ENCODE measurements at places on chromosomes 16 and 17.

- no peak for DNase-seq
These were observed 40.6 kb downstream of the CCT6B start for GRCh38 chr17:34920676-34921075.

- no peak for DNase-seq
These were observed 103.0 kb downstream of the ZFHX3 start for GRCh38 chr16:72944757-72945485.

DNA sequence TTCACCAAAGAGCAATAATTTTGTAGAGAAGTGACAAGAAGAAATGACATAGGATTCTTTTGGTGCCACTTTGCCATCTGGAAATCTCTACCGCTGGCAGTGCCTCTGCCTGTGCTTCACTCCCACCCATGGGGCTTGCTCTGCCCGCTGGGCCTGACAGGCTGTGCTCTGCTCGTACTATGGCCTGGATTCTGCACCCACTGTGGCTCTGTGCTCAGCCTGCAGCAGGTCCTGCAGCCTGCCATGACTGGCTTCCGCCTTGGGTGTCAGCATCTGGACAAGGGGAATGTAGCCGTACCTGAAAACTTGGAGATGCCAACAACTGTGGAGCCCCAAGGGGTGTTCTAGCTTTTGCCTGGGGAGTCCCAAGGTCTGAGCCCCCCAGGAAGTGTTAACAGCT lies 792.3 kb downstream of the CDH8 start:
- no peak for DNase-seq

- DNase-seq, result no peak
These were observed 8.0 kb upstream of the KCNG4 start for GRCh38 chr16:84247844-84248243.

- no peak for DNase-seq
These were observed 3.5 kb upstream of the NLRC3 start for GRCh38 chr16:3580686-3581085.

DNA sequence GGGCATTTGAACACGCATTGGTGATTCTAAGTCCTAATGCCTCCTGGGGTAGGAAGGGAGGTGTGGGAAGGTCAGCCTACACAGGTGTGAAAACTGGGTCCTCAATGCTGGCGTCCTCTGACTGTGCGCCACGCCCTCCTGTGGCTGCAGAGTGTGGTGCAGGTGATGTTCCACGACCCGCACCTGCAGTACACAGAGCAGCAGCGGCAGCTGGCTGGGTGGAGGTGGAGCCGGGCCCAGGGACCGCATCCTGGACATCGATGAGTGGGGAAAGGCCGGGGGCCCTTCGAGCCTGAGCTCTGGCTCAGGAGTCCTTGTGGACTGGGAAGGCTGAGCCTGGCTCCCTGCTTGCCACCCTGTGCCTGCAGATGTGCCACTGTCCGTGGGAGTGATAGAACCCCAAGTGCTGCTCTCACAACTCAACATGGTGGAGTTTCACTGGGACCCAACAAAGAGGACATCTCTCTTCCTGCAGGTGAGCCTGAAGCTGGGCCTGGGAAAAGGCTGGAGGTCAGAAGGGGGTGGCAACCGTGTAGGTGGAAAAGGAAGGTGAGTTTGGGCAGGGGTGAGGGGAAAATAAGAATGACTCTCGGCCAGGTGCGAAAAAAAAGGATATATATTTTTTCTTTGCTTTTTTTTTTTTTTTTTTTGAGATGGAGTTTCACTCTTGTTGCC lies 14.0 kb upstream of the STAC2 start:
- peak; percentile 67 for DNase-seq
